ENCODE measurements at places on chromosomes 5 and 9. TPM values are rescaled to one million over a fixed set of nuclear protein-coding genes. Genes with fewer than 3 reads are reported as not detected.

The SPATA31E1 gene
- polyA plus RNA-seq: not detected

The NUTM2F gene
- 1.5 TPM for polyA plus RNA-seq

The ERCC6L2 gene
- 72.6 TPM for polyA plus RNA-seq

The HCN1 gene
- polyA plus RNA-seq: 0.64 TPM

The FOXD4L3 gene
- polyA plus RNA-seq: not detected

The SLC6A3 gene
- 0.77 TPM for polyA plus RNA-seq

The GARIN3 gene
- not detected for polyA plus RNA-seq

The ISOC1 gene
- 30.6 TPM for polyA plus RNA-seq

The GABBR2 gene
- 8.7 TPM for polyA plus RNA-seq

The ERCC8 gene
- 48.0 TPM for polyA plus RNA-seq

The PPP1R2B gene
- polyA plus RNA-seq: not detected

The LHX3 gene
- polyA plus RNA-seq: not detected

The SPATA31A3 gene
- not detected for polyA plus RNA-seq

The GABRP gene
- not detected for polyA plus RNA-seq

The IL13 gene
- 0.25 TPM for polyA plus RNA-seq

The STKLD1 gene
- 1.1 TPM for polyA plus RNA-seq

The ALDH1A1 gene
- not detected for polyA plus RNA-seq

The CARTPT gene
- polyA plus RNA-seq: not detected

The BTNL9 gene
- polyA plus RNA-seq: 18.7 TPM

The LSM11 gene
- 26.4 TPM for polyA plus RNA-seq

The IFNA13 gene
- polyA plus RNA-seq: not detected

The DND1 gene
- polyA plus RNA-seq: 4.4 TPM

The SLC6A7 gene
- 4.6 TPM for polyA plus RNA-seq

The ZFR gene
- 141 TPM for polyA plus RNA-seq

The DRD1 gene
- 0.72 TPM for polyA plus RNA-seq

The CAMLG gene
- 104 TPM for polyA plus RNA-seq

The UGT3A2 gene
- polyA plus RNA-seq: not detected

The DNAJB5 gene
- 90.2 TPM for polyA plus RNA-seq
